ENCODE measurements at places on chromosomes 2 and 18.

DNA sequence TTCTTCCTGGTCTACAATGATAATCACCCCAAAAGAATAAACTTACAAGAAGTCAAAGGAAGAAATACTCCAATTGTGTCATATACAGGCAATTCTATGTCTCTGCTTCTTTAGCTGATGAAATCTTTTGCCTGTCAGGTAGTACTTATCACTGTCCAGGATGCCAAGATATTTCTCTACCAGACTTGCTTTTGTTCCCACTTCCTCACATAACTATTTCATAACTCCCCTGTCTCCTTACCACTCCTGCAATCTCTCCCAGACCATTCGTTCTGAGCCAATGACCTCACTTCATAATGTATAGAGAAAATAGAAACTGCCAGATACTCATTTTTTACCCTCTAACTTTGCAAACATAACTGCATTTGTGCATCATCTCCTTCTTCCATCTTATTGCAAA is 39.1 kb downstream of the HNMT start:
- no peak for DNase-seq

DNA sequence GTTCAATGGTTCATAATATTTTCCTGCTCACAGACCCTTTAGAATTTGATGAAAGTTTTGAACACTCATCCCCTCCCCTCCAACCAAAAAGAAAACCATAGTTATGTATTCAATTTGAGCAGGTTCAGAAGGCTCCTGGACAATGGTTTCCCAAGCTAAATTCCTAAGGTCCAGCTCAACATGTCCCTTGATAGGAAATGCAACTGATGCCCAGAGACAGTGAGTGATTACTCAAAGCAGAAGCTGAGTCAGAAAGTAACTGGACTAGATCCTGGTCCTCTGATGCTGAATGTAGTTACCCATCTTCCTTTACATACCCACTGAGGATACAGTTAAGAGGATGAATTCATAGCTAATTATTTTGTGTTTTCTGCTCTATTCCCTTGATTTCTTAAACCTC is 218.9 kb upstream of the NCKAP5 start:
- DNase-seq, result no peak

GRCh38 chr2:156057647-156058046 is 274.9 kb downstream of the NR4A2 start:
- no peak for DNase-seq

DNA sequence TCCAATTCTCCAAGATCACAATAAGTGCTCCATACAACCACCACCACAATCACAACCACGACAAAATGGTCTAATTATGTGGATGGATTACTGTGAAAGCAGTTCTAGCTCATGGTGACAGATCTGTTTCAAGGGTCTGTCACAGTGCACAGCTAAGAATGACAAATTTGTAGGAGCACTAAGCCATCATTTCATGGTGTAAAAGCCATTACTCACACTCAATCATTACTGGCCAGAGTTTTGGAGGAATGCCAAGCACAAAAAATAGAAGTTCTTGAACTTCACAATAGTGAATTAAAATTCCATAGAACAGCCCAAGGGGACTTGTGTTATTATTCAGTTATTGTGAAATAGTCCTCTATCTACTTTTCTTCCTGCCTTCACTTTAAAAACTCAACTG is 2.3 kb downstream of the CPS1 start:
- peak; percentile 55 for DNase-seq

DNA sequence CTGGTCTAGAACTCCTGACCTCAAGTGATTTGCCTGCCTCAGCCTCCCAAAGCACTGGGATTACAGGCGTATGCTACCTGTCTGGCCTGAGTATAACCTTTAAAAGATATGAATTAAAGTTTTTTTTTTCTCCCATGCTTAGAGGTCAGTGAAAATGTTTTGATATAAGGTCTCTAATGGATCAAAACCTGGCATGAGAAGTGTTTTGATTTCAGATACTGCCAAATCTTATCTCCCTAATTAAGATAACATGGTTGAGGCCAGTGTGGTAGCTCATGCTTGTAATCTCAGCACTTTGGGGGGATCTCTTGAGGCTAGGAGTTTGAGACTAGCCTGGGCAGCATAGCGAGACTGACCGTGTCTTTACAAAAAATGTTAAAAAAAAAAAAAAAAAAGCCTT is 41.2 kb downstream of the SNRPD1 start:
- no peak for DNase-seq

DNA sequence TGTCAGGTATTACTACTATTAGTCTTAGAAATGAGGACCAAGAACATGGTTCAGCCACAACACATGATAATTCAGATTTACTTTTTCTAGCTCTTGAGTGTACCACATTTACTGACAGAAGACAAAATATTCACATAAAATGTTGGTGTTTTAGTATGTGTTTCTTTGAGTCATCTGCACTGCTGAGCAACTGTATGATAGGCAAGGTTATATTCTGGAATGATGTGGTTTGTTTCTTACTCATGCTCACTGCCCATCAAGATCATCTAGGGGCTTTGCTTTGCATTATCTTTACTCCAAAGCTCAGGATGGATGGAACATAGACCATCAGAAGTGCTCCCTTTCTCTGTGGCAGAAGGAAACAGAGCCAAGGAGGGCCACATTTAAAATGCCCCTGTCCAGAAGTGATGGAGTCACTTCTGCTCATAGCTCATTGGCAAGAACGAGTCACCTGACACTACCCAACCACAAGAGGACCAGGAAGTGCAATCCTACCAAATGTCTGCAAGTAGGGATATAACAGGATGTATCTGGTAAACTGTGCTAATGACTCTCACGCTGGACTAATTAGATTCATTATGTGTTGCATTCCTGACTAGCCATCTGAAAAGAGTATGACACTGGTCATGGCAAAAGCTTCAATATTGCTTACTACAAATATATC is 81.5 kb downstream of the DIS3L2 start:
- DNase-seq, result no peak

- no peak for DNase-seq
Measured at GRCh38 chr18:22841840-22842239, 91.3 kb upstream of the RBBP8 start.
